ENCODE measurements at places on chromosomes 6 and 20.

DNA sequence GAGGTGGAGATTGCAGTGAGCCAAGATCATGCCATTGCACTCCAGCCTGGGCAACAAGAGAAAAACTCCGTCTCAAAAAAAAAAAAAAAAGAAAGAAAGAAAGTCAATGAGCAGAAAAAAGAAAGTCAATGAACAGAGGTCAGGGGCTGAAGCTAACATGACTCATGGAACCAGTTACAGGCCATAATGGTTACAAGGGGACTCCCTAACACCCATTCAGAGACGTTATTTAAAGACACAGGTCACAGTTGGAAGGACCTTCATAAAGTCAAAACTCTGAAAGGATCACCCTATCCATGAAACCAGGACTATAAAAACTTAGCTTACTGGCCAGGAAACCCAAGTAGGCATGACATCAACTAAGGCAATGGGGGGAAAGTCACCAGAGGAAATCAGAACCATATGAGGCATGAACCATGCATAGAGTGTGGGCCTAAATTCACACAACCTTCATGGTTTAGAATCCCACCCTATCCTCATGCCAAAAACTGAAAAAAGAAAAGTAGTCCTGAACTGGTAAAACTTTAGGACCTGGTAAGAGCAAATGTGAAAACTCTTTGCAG is 18.2 kb downstream of the FBXL4 start:
- DNase-seq: peak; percentile 31

DNA sequence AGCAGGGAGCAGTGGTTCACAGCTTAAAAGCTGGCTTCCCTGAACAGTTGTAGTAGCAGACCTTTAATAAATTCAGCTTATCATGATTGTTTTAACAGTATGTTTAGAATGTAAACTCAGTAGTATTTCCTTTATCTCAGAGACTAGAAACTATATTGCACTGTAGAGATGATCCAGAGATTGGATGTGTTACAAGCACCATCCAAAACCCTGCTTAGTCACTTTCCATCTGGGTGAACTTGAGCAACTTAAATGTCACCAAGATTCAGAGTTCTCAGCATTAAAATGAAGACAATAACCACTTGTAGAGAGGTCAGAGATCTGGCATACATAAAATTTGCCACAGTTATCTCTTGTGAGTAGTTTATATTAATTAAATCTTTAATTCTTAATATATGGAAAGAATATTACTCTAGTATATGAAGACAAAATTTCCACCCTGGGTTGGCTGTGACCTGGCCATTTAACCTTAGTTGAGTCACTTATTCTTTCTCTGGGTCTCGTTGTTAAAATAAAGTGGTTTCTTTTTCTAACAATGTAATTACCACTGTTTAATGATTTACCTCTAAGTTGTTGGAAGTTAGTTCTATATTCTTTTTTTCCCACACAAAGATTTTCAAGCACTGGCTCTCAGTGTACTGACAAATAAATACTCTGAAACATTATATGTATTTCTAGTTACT is 239.2 kb upstream of the FKBP1C start:
- no peak for DNase-seq

GRCh38 chr6:135830452-135830881 is 21.0 kb upstream of the PDE7B start:
- DNase-seq: no peak

GRCh38 chr20:51763965-51764602 is 4.1 kb downstream of the ATP9A start:
- peak; percentile 81 for DNase-seq

GRCh38 chr20:16678779-16679178 is 51.0 kb upstream of the SNRPB2 start:
- DNase-seq: no peak

DNA sequence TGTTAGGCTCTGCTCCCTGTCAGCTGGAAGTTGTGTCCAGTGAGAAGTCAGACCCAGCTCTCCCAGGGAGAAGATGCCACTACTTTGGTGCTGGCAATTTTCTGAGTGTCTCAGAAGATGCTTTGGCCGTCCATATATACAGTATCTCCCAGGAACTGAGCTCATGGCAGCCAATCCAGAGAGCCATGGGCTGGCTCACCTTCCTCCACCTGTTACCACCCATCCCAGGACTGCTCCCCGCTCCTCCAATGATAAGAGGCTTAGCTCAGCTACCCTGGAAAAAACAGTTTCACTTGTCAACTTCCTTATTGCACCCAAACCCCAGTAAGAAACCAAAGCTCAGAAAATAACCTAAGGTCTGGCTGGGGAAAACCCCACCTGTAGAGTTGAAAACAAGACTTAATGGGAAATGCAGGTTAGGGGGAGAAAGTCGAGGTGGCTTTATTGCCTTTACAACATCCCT is at the start of gene BNIP5:
TSS of gene BNIP5 (minus strand) at position 110 of the 463 bp plus-strand sequence. CDS start 6,198 bp downstream, outside the sequence.
- no peak for DNase-seq

- DNase-seq: no peak
Measured at GRCh38 chr6:37665304-37665703, 32.4 kb downstream of the MDGA1 start.

- DNase-seq: peak; percentile 55
Measured at GRCh38 chr6:32973144-32974015, 5.0 kb downstream of the BRD2 start.

DNA sequence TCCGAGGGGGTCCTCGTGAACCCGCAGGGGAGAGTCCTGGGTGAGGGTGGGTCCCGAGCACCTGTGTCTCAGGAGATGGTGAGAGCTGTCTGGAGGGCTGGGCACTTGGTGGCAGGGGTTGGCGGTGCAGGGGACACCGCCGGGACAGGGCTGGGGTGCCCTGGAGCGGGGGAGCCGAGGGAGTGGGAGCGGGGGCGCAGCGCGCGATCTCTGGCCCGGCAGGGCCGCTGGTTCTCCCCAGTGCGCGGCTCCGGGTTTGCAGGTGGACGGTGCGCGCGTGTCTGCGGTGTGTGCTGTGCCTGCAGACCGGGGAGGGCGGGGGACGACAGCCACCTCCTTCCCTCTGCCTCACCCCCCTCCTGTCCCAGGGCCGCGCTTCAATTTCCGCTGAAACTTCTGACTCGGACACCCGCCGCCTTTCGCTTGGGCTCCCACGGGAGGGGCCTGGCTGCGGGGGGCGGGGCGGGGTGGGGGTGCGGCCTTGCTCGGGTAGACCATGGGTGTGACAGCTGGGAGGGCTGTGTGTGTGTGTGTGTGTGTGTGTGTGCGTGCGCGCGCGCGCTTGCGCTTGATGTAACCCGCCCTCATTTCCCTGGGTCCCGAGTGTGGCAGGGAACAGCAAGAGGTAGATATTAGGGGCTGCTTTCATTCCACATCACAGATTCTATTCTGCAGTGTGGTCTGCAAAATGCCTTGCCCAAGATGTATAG is 1.2 kb downstream of the TRIB3 start:
- DNase-seq: peak; percentile 91

DNA sequence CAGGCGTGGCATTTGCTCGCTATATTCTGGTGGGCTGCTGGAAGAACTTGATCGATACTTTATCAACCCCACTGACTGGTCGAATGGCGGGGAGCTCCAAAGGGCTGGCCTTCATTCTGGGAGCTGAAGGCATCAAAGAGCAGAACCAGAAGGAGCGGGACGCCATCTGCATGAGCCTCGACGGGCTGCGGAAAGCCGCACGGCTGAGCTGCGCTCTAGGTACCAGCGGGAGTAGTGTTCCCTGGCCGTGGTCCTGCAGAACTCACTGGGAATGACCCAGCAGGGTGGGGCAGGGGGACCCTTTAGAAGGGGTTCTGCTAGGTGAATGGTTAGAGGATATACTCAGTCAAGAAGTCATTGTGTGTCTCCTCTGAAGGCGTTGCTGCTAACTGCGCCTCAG is 68.4 kb upstream of the PBOV1 start:
- DNase-seq: no peak

DNA sequence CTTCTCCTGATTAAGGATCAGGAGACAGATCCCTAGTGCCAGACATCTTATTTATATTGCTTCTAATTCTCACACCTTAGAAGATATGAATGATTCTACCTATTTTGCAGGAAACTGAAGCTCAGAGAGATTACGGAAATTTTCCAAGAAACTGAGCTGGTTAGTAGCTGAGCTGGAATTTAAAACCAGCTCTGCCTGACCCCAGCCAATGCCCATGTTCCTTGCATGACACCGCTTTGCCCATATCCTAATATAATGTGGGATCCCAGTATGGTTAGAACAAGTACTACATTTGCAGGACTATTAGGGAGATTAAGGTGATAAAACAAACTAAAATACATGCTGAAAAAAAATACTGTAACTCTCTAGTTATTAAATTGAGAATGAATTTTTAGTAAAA is 1.9 kb downstream of the TMEM30A start:
- DNase-seq: peak; percentile 7

GRCh38 chr20:50715694-50716093 is 15.7 kb upstream of the PARD6B start:
- DNase-seq: no peak

GRCh38 chr6:56570413-56571359 is 72.0 kb downstream of the DST start:
- peak; percentile 35 for DNase-seq

GRCh38 chr6:5667737-5668136 is 339.0 kb downstream of the NRN1 start:
- no peak for DNase-seq

DNA sequence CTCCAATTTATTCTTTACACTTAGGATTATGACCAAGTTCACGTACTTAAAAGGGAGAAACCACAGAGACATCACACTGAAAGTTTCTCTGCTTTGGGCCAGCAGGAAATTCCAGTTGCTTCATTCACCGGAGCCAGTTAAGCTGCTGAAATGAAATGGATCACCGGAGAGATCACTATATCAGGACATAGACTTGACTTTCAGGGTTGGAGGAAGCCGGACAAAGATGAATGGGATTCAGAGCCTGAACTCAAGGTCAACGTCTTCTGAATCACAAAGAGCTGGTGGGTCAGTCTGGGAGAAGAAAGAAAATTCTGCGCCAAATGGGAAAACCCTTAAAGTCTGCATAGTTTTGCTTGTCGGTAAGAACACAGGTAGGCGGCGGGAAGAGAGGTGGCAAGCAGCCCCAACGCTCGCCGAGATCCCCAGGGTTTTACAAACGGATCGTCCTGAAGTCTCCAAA is 81.9 kb upstream of the CCDC28A start:
- peak; percentile 55 for DNase-seq

DNA sequence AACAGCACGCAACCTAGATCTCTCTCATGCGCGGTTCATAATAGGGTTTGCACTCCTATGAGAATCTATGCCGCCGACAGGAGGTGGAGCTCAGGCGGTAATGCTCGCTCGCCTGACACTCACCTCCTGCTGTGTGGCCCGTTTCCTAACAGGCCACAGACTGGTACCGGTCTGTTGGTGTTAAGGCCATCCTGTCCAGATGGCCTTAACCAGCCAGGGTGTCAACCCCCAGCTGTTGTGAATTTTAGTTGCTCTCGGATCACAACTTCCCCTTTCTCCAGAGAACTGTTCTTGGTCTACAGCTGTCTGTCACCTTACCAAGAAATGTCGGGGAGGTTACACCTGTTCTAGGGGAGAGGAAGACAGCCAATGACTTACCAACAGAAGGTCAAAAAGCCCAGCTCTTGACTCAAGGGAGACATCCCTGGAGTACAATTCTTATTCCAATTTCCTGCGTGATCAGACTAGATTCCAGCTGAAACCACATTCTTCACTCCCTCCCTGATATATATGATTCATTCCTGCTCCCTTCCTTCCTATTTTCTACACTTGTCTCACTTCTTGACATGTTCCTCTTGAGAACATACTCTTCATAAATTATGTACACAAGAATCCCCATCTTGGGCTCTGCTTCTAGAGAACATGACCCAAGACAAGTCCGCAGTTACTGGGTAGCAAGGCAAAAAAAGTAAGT is 23.1 kb upstream of the DNAAF9 start:
- no peak for DNase-seq

GRCh38 chr6:340991-341827 is 48.9 kb downstream of the DUSP22 start:
- no peak for DNase-seq

GRCh38 chr6:154230910-154231595 is 125.5 kb downstream of the IPCEF1 start:
- DNase-seq: peak; percentile 21

GRCh38 chr6:6545616-6546317 is 42.8 kb upstream of the LY86 start:
- no peak for DNase-seq

- no peak for DNase-seq
Measured at GRCh38 chr6:48568856-48569255, 457.9 kb upstream of the PTCHD4 start.

- DNase-seq: peak; percentile 55
Measured at GRCh38 chr6:16511040-16511660, 250.1 kb downstream of the ATXN1 start.

- DNase-seq: no peak
Measured at GRCh38 chr6:126718600-126719327, 378.8 kb downstream of the CENPW start.

- DNase-seq: peak; percentile 18
Measured at GRCh38 chr6:137341681-137342195, 122.6 kb upstream of the IFNGR1 start.

DNA sequence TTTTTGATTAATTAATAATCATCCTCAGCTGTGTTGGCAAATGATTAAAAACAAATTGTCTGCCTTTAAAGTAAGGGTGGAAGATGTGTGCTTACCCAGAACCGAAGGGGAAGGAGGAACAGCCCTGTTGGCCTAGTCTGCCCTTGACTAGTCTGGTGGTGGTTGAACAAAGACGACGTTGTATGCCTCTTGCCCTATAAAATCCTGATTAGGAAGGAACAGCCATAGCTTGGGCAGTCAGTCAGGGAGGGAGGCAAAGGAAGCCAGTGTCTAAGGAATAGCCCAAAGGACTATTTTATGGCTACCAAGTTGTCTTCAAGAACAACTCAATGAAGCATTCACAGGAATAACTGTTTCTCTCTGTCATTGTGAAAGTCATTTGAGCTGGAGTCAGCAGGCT is 70.7 kb downstream of the PRDM1 start:
- peak; percentile 38 for DNase-seq

- peak; percentile 21 for DNase-seq
Measured at GRCh38 chr20:18056174-18057100, 1.3 kb downstream of the OVOL2 start.

GRCh38 chr6:90464507-90464906 is 122.4 kb downstream of the MAP3K7 start:
- DNase-seq: no peak

DNA sequence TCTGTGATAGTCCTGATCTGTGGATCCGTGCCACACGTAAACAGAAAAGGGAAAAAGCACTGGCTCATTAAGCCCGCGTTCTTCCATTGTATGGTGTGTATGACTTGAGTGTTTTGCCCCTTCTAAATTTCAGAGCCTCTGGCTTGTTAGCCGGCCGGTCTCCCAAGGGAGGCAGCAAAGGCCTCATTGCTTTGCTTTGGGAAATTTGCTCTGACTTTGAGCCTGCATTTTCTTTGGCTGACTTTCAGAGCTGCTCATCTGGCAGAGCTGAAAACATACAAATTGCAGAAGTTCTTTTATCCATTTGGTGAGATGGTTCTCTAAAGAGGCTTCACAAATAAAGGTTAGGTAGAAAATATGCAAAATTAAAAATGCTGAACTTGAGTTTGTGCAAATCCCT is 123.0 kb downstream of the UTRN start:
- no peak for DNase-seq

- DNase-seq: no peak
Measured at GRCh38 chr6:5167501-5167900, 82.4 kb downstream of the PPP1R3G start.

- no peak for DNase-seq
Measured at GRCh38 chr6:149884215-149884614, 13.7 kb downstream of the RAET1E start.

GRCh38 chr20:12699374-12700228 is 309.2 kb upstream of the SPTLC3 start:
- DNase-seq: no peak

Measured in RPMI7951 (cell line).